Aorta (tissue), 5 donors: ENCODE measurements at places on chromosomes 7 and 10.

DNA sequence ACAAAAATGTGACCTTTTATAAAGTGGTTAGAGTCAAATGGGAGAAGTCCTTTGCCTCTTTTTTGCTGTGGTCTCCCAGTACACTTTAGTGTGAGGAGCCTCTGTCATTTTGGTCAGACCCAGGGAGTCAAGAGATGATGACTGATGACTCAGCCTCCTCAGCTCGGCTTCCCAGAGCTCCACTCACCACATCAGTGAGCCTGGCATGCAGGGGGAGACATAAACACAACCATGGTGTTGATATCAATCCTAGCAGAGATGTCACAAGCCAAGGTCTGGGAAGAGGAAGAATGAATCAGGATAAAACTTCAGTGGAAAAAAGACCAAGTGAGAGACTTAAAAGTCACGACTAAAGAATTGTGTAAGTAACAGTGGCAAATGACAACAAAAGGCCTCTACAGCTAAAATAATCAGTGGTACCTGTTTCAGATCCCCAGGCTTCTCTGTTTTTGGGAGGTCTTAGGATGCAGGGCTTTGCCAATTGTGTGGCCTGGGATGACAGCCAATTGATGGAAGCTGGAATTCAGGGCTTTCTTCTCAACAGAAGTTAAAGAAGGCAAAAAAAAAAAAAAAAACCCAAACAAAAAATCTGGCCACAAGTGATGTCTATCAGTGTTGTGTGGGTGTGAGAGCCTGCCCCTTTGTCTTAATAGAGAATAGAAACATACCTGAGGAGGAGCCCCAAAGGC, 50.2 kb downstream of the TFAM start:
- DNase-seq: no peak

- DNase-seq: no peak
Measured at GRCh38 chr10:58952162-58952601, 224.3 kb upstream of the PHYHIPL start.

DNA sequence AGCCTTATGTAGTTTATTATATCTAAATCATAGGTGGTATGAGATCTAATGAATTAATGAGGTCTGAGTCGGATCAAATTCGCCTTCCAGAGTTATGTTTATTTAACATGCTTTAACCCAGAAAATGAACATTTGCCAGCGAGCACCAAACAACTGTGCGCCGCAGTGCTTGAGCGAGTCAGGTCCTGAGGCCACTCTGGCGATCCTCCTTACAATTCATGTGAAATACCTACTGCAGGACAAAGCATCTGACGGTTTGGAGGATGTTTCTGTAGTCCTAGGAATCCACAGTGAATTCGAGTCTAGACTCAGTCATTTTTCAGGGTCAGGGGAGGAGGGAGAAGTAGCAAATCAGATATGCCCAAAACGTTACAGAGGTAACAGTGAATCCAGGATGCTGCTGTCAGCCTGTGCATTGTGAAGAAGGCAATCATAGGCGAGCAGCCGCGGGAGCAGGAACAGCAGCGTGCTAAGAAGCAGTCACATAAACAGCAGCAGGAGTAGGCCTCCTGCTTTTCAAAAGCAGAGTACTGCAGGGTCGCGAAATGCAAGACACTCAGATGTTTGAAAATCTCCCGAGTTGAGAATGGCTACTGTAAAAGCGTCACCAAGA, 120.2 kb downstream of the CACNB2 start:
- no peak for DNase-seq

GRCh38 chr10:6794441-6794840, 214.4 kb upstream of the PRKCQ start:
- DNase-seq: no peak

DNA sequence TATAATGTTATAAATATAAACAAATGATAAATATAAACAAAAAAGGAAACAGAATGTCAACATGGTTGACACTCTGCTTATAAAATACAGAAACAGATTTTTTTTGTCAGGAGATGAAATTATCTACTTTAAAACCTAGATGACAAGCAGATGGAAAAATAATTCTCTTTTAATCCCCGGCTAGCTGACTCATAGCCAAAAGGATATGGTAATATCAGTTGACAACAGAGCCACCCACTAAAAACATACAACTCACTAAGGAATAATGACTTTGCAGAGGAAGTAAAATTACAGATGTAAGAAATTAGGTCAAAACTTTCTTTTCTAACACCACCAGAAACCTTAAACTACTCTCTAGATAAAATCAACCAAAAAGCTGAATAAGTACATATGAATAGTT, 131.1 kb upstream of the ABCB5 start:
- no peak for DNase-seq
